ENCODE measurements at places on chromosomes 6 and 20. TPM values are rescaled to one million over a fixed set of nuclear protein-coding genes. Genes with fewer than 3 reads are reported as not detected.

Gene ADGRF4
- total RNA-seq, result 16.5 TPM

Gene GABBR1
- 2.4 TPM for total RNA-seq

Gene FAM209B
- 0.28 TPM for total RNA-seq

Gene SIRPG
- total RNA-seq, result not detected

Gene MAFB
- total RNA-seq, result 0.28 TPM

Gene SULF2
- 27.8 TPM for total RNA-seq

Gene KHDC1L
- total RNA-seq, result 0.41 TPM

Gene IL20RA
- total RNA-seq, result 0.07 TPM
